ENCODE measurements at places on chromosomes 2 and 18.

- no peak for DNase-seq
These were observed 168.7 kb downstream of the ZNF804A start for GRCh38 chr2:184767059-184767458.

DNA sequence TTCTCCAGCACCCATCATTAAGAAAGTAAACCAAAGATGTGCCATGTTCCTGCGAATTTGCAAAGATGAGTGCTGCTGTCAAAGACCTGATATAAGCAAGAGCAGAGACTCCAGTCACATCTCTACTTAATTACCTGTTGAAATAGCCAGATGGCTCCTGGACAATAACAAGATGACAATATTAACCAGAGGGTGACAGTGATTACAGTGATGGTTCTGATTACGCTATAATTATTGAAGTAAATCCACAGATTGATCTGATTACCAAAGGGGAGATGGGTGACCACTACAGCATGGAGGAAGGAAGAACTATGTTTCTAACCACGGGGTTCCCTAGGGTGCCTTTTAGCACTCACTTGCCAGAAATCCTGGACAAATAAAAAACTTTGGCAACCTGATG lies 36.5 kb upstream of the AFF3 start:
- no peak for DNase-seq

DNA sequence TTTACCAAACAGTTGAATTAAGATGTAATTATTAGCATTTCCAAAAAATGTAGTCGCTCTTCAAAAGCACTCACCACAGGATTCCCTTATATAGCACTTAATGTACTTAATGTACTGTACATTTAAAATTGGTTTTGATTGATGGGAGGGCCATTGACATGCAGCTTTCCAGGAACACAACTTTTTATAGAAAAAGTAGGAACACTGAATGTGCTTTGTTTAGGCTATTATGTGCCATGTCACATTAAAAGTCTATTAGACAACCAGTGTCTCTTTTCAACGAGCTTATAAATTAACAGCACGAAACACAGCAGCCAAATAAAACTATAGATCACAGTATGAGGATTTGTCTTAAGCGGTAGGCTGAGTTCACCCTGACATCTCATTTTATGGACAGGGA lies 301.1 kb downstream of the PRKCE start:
- no peak for DNase-seq

GRCh38 chr18:33157893-33158292 lies 282.6 kb downstream of the CCDC178 start:
- DNase-seq: no peak

DNA sequence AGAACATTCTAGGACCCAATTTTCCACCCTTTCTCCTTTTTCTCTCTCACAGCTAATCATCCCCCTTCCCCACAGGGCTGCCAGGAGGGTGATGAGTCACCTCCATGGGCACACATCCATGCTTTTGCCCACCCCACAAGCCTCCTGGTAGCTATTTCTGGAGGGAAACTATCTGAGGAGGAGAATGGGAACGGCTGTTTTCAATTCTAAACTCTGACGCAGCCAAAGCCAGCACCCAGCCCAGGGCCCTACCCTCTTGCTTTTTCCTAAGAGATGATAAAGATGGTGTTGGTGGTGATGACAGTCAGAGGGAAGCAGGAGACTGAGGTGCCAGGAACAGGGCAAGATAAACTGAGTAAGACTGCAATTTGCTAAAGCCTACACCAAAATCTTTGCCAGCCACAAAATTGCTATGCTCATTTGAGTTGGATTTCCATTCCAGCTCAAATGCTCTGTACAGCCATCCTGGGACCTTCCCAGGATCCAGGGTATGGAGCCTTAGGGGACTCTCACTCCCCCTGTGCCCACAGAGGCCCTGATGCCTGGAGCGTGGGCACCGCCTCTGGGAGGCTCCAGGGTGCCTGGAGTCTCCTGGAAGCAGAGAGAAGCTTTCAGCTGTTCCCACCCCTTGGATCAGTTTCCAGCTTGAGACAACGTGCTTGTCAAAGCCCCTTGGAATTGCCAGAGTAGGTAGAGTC lies 62.0 kb upstream of the FZD7 start:
- DNase-seq: no peak

- DNase-seq: no peak
These were observed 5.5 kb downstream of the DCTN1 start for GRCh38 chr2:74374509-74375205.

GRCh38 chr2:172888714-172889669 lies 153.3 kb downstream of the RAPGEF4 start:
- no peak for DNase-seq

- no peak for DNase-seq
These were observed 10.8 kb upstream of the NAB1 start for GRCh38 chr2:190637903-190638618.
